ENCODE measurements at places on chromosomes 13 and 19. TPM values are rescaled to one million over a fixed set of nuclear protein-coding genes. Genes with fewer than 3 reads are reported as not detected.

- no peak for DNase-seq
Observed at GRCh38 chr13:51405176-51405575, 47.7 kb downstream of the INTS6 start.

GRCh38 chr13:94182185-94182761, 297.2 kb downstream of the DCT start:
- no peak for DNase-seq

GRCh38 chr13:46479283-46479682, 73.7 kb upstream of the LRCH1 start:
- DNase-seq = no peak

DNA sequence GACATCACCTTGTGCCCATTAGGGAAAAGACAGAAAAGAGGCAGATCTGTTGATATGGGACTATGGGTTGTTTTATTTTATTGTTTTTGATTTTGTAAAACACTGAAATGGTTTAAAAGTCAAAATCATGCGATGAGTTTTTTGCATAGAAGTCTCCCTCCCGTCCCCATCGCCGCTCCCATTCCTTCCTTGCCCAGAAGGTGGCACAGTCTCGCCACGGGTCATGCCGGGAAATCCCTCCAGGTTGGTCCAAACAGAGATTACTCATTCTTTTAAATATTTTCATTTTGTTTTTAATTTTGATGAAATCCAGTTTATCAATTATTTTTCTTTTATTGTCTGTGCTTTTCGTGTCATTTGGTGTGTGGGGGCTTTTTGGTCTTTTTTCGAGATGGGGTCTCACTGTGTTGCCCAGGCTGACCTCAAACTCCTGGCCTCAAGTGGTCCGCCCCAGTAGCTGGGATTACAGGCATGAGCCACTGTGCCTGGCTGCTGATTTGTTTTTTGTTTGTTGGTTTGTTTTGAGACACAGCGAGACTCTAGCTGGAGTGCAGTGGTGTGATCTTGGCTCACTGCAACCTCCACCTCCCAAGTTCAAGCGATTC, 9.2 kb downstream of the PGPEP1 start:
- peak; percentile 69 for DNase-seq

- peak; percentile 81 for DNase-seq
Observed at GRCh38 chr19:28710278-28710677, 502.7 kb downstream of the UQCRFS1 start.

DNA sequence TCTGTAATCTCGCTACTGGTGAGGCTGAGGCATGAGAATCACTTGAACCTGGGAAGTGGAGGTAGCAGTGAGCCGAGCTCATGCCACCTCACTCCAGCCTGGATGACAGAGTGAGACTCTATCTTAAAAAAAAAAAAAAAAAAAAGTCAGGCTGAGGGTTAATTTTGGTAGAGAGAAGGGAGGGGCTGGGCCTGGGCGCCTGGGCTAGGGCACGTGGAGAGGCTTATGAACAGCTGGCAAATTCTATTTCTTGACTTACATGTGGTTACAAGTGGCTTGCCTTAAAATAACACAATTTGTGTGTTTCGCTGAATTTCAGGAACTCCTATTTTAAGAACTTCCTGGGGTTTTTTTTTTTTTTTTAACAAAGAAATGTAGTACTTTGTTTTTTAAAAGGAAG, 47.6 kb upstream of the MAP3K10 start:
- DNase-seq = peak; percentile 24

GRCh38 chr13:77184455-77184854, 142.4 kb downstream of the MYCBP2 start:
- DNase-seq = no peak

- no peak for DNase-seq
Observed at GRCh38 chr19:38386971-38387549, 774 bp downstream of the GGN start.

DNA sequence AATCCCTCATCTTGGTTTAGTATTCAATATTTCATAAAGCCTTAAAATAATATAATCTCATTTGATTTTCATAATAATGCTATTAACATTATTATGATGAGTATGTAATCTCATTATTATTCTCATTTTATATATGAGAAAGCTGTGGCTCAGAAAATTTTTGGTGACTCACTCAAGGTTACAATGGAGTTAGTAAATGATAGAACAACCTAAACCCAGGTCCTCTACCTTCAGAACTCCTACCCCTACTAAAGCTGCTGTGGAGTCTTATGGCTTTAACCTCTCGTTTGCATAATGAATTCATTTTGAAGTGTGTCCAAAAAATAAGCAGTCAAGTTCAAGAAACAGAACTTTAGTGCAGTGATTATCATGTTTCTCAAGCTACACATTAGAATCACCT, 226.3 kb downstream of the TBC1D4 start:
- DNase-seq = no peak

DNA sequence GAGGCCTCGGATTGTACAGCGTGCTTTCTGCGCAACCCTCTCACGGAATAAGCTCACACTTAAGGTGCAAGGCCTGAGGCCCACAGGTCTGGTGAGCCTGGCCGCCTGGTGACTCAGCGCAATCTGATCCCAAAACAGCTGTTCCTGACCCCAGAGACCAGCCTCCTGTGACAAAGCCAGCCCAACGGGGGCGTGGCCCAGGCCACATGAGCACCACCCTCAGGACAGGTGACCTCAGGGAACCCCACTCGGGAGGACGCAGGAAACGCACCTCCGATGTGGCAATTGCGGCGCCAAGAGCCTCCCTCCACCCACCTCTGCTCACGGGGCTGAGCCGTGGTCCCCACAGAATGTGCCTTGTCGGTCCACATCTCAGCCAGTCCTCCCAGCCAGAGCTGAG, 26.4 kb downstream of the GRTP1 start:
- no peak for DNase-seq

DNA sequence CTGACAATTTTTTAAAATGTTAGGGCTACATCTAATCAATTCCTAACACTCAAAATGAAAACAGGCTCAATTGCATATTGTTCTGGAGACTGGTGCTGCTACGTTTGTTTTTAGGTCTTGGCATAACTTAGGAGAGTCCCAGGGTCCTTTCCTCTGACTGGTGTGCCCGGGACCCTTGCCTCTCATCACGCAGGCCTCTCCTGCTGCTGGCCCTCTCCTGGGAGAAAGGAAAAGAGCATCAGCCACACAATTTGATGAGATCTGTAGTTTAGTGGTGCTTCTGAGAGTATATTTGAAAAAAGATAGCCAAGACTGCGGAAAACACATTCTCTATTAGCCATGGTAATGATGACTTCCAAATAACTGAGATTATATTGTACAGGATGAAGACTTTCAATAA, 380.0 kb downstream of the KLF12 start:
- DNase-seq = no peak

- DNase-seq = peak; percentile 29
Observed at GRCh38 chr13:19601749-19602725, 31.4 kb upstream of the MPHOSPH8 start.

GRCh38 chr13:70568571-70568970, 460.3 kb upstream of the KLHL1 start:
- DNase-seq = peak; percentile 16

DNA sequence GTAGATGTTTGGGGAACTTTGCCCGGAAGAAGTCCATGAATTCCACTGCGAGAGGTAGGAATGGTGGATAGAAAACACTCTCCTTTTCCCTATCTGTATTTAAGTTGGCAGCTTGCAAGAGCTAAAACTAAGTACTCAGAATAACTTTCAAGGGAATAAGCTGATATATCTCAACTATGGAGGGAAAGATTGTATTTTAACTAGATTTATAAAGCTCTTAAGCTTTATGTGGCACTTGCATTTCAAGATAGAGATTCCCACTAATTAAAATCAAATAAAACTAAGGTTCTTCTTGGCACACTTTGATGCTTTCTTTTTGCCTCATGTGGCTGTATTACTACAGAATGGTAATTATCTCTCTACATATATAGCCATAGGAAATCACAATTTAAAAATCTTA, 149.7 kb upstream of the STARD13 start:
- DNase-seq = no peak

GRCh38 chr13:60351855-60352615, 45.0 kb upstream of the TDRD3 start:
- peak; percentile 5 for DNase-seq

DNA sequence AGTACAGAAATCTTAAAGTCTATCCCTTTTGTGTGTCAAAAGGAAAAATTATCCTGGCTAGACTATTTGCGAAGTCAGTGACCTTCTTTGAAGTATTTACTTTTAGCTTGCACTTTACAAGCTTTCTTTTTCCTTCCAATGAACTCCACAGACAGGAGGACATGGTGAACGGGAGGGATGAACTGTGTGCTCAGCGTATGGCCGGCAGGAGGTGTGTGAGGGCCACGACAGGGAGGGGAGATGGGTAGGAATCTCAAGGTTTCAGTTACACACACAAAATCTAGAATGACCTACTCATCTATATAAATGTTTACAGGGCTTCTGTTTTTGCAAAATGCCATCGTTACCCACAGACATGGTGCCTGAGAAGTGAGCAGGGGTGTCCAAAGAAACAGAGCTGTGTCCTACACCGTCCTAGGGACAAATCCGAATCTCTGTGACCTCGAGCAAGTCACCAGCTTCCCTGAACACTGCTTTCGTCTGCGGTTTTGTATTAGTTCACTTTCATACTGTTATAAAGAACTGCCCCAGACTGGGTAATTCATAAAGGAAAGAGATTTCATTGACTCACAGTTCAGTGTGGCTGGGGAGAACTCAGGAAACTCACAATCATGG, 537.2 kb downstream of the LIG4 start:
- DNase-seq = peak; percentile 2

DNA sequence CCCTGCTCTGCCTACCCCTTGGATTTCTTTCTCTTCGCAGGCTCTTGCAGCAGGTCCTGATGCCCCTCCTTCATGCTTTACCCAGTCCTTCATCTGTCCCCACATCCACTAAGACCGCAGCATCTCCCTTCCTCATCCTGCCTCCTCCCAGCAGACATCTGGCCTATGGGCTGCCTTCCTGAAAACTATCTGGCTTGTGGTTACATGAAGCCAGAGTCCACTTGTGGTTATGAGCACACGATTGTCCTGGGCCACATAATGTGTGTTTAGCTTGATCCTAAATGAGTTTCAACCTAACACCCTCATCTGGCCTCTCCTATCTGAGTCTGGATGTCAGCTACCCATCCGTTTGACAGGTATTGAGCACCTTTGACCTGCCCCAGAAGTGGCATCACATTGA, 5.5 kb upstream of the ZNF175 start:
- DNase-seq = no peak

DNA sequence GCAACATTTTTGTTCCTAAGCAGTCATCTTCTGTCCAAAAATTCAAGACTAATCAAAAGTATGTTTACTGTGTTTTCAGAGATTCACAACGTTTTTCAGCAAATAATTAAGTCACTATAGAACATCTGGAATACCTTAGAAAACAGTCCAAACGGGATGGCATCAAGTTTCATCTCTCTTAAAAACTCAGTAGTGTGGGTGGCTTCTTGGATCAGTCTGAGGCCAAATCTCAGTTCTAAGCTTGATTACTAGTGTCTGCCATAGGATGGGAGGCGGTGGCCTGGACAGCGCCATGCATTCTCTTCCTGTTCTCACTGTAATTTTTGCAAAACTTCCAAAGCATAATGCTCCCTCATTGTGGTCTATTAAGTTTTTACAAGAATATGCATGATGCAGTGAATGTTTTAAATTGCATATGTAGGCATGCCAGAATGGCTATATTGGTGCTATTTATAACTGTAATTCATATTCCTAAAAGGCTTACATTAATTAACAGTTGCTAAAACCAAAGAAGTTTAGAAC, 37.1 kb downstream of the ANKRD10 start:
- no peak for DNase-seq

DNA sequence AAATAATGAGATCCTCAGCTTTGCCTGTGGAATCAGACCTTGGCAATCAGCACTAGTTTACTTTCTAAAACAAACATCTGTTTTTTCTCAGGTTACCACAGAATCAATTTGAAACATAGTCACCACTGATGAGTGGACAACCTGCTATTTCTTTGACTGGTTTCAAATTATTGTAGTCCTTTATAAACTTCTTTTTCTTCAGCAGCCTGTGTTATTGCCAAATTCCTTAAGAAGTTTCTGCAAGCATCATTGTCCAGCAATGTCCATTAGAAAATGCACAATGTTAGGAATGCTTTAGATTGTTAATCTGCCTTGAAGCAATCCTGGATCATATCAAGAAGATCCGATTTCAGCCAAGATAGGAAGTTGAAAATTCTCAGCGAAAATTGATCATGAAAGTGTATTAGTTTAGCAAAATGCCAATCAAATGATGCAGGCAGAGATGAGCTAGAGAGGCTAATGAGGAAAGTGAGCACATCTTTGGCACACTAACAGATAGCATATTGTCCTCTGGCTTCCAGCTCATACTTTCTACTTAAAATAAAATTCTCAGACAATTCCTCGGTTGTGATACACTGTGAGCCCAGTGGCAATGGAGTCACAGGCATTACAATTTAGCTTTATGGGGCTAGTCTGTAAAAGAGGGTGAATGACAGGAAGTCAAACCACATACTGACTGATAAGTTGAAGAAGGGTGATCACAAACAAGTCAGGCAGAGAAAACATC, 270.6 kb downstream of the SLITRK6 start:
- DNase-seq = peak; percentile 81

GRCh38 chr13:109938255-109938936, 152.0 kb upstream of the IRS2 start:
- peak; percentile 77 for DNase-seq

DNA sequence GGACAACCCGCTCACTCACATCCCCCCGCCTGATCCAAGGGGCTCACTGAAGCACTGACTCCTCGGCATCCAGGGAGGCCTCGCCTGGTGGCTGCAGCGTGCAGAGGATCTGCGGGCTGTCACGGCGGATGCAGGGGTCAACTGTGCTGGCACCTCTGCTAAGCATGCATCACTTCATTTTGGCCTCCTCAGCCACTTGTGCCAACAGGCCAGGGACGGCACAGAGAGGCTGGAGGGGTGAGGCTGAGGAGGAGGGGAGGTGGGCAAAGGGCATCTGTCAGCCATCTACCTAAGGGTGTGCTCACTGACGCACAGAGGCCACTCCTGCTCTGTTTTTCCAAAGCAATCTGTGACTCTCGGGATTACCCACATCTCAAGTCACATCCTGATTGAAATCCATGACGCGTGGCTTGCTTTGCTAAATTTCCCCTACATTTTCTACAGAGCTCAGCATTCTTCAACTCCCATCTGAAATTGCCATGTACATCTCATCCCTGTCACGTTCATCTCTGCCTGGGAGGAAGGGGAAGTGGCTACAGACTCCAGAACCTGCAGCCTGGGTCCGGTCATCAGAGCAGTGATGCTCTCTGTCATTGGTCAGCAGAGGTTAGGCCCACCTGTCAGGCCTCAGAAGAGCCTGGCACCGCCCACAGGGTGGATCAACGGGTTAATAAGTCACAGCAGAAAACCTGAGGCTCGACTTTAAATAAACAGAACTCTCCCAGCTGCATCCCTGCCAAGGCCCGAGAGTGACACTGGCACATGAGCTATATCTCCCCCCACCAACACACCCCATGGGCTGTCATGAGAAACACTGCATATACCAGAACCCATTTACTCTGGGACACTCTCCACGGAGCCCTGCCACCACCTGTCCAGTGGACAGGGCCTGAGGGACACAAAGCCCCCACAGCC, 17.6 kb downstream of the ELL start:
- no peak for DNase-seq

The CEACAM7 gene
- not detected for total RNA-seq

The U2AF1L4 gene
- 5.9 TPM for total RNA-seq

The SBK3 gene
- total RNA-seq = 0.66 TPM

The PGLYRP1 gene
- total RNA-seq = not detected

The NUMBL gene
- 30.6 TPM for total RNA-seq

The CACNG8 gene
- total RNA-seq = under 0.01 TPM

The TTC9B gene
- not detected for total RNA-seq

The MCEMP1 gene
- total RNA-seq = not detected

The TUBA3C gene
- total RNA-seq = not detected

The STAP2 gene
- 4.4 TPM for total RNA-seq

The METTL21C gene
- 0.17 TPM for total RNA-seq

The CCNA1 gene
- total RNA-seq = not detected

Measured in fibroblast of lung (primary cell).